ENCODE measurements at places on chromosomes 11 and 22.

- no peak for DNase-seq
These were observed 580.7 kb downstream of the NTM start for GRCh38 chr11:131951121-131951520.

DNA sequence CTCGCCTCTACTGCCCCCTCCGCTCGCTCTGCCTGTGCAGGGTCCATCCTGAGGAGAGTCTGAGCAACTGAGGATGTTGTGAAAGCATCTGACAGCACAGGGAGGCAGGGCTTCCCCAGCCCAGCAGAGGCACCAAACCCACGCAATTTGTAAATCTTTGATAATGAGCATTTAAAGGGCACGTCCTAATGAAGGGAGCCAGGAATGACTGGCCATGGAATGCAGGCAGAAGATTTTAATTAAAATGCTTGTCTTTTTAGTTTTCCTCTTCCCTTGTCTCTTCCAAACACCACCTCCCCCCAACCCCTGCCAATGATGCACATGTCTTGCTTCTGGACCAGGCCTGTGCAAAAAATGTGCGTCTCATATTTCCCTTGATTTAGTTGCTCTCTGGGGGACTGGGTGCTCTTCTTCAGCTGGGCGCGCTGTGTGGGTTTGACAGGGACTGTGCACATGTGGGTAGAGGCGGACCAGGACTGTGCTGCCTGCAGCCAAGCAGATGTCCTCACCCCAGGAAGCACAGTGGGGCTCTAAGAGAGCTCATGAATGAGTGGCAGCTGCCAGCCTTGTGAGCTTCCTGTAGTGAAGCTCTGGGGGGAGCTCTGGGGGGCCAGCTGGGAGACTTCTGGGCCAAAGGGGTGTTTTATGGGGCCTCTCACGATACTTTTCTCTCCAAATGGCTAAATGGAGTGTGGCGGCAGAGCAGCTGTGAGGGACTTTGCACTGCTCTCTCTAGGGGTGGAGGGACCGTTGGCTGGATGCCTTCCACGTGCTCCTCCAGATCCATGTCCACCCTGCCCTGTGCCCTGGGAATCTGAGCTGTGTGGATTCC lies 273.5 kb downstream of the ST3GAL4 start:
- peak; percentile 95 for DNase-seq

DNA sequence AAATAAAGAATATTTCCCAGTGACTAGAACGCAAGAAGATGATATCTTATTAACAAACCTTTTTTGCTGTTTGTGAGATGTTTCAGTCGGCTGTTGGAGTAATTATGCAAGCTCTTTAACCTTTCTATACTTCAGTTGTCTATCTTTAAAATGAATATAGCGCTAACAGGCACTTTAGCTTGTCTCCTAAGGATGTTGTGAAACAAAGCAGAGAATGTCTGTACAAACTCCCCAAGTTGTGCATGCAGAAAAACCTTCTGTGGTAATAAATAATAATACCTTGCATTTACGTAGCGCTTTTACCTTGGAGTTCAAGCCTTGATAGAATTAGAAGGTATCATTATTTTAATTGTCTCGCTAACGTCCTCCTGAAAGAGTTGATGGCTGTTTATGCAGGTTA lies 1.9 kb upstream of the KDM2A start:
- no peak for DNase-seq

- DNase-seq, result no peak
These were observed 44.6 kb upstream of the PARVG start for GRCh38 chr22:44136112-44136511.
